NCI-H460 (cell line): ENCODE measurements at places on chromosomes 11 and 22.

- no peak for DNase-seq
Measured at GRCh38 chr11:116412118-116412889, 360.5 kb downstream of the BUD13 start.

GRCh38 chr22:48750826-48751440, 1076.7 kb downstream of the BRD1 start:
- no peak for DNase-seq

DNA sequence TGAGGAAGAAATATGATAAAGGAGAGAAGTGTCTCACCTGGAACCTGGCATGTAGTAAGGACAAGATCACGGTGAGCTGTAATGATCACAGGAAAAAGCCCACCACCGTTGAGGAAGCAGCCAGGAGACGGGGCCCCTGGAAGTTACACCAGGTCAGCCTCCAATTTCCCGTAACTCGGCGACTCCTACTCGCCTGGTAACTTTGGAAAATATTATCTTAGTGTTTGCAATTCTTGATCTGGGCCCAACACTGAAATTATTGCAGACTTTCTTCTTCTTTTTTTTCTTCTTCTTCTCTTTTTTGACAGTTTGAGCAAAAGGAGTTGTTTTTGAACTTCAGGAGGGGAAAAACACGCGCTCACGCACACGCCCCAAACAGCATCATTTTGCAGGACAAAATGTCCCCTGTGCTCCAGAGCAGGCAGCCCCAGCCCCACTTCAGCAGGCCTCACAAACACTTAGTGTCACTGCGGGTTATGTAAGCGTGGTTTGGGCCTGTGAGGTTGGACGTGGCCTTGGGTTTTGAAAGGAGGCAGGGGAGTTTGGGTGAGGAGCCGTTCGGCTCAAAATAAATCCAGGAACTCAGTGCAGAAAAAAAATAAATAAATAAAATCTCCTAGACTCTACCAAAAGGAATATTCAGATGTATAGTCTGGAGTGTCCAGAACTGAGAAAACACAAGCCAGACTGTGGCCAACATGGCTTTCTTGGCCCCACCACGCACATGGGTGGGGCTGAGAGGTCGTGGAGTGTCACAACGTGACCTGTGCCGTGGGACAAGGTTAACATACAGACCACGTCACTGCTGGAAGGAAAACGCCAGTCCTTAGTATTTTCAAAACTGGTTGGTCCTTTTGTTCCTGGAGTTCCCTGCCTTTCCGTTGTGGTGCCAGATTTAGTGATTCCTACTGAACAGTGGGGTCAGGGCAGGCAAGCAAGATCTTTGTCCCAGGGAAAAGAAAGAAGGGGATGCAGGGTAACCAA, 26.3 kb upstream of the MN1 start:
- DNase-seq = no peak

GRCh38 chr22:42895087-42895486, 38.0 kb upstream of the ARFGAP3 start:
- DNase-seq = no peak

DNA sequence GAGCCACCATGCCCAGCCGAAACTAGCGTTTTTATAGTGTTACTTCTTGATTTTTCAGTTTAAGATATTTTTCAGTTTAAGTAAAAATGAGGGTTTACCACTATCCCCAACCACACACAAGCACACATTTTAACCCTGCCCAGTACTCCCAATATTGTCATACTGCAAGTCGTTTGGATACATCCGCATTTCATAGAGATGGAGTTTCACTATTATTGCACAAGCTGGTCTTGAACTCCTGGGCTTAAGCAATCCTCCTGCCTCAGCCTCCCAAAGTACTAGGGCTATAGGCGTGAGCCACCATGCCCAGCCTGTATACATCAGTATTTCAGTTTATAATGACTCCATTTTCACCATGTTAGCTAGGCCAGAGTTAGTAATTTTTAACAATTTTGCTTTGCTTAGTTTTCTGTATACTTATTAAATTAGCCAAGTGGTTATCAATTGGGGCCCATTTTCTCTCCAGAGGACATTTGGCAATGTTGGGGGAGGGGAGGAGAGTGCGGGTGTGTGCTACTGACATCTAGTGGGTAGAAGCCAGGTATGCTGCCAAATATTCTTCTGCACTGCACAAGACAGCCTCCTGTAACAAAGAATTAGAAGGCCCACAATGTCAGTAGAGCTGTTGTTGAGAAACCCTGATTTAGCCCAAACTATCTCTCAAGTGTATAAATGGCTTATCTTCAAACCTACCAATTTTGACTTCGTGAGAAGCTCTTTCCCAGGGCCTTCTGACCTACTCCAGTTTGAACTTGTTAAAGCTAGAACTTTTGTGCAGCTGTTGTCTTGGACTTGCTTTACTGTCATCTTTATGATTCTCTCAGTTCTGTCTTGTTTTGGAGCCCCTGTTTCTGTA, 7.3 kb downstream of the USP47 start:
- DNase-seq = peak; percentile 48

DNA sequence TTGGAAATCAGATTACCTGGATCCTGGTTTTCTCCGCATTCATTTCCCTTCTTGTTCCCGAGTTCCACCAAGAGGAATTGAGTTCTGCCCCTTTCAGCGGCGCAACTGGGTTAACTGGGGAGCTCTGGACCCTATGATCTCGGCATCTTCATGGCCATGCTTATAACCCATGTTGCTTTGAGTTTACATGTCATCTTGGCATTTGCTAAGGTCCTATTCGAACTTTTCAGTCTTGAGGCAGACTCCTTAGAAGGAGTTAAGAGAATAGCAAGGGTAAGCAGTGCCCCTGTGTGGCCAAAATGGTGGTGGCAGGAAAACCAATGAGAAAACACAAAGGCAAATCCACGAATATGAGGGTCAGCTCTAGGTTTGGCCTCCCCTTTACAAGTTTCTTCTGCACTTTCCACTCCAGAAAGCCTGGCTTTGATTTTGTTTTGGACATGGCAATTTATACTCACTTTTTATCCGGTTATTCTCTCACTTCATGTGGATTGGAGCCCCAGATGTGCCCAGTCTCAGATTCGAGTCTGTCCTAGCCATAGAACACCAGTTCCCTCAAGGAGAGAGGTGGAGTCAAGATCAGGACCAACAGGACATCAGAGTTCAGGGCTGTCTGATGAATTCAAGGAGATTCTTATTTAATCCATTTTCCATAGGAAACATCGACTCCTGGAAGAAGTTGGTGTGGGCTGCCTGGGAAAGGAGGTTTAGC, 55.3 kb upstream of the FBXO3 start:
- DNase-seq = peak; percentile 59

- no peak for DNase-seq
Measured at GRCh38 chr11:43267856-43268580, 43.8 kb upstream of the API5 start.

DNA sequence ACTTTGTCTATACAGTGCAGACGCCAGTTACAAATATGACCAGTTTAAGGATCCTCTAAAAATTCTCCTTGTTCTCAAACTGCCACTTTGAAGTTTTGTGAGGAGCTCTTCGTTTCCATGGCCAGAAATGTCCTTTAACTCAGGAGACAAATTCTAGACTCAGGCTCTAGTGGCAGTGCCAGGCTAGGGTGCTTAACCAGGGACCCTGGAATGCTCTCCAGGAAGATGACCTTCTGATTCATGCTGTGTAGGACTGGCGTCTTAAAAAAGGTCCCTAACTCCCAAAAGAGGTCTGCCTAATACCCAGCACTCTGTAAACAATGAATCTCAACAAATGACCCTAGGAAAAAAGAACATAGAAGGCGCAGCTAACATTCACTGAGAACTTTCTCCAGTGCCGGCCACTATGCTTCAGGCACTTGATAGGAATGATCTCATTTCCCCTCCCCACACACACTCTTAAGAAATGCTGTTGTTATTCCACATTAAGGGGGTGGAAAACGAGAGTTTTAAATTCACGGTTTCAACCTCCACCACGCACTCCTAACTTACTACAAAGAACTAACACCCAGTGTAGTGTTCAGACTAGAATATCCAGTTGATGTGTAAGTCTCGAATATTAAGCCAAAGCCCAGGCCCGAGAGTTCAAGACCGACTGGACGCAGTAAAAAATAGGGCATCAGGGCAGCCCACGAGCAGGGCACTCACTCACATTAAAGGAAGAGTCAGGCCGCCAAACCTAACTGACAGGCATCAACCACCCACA, 747 bp downstream of the NXF1 start:
- no peak for DNase-seq

GRCh38 chr11:76627606-76628005, 42.9 kb downstream of the LRRC32 start:
- DNase-seq = no peak
